ENCODE measurements at places on chromosomes 1 and 21.

DNA sequence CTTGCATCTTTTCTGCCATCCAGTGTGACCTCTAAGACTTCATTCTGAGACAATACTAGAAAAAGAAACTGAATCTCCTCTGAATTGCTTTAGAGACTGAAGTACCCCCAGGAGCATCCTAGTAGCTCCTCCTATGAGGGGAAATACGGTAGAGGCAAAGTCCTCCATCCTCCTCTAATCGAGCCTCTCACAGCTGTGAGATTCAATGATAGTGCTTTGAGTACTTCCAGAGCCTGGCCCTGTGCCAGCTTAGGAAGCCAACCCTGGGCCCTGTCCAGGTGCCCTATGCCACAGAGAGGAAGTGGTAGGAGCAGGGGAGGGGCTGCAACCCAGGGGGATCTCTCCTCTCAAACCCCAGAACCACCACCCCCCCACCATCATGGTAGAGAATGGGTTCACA is 10.7 kb downstream of the RORC start:
- no peak for DNase-seq

GRCh38 chr1:232223183-232223708 is 406.7 kb downstream of the SIPA1L2 start:
- DNase-seq = no peak

DNA sequence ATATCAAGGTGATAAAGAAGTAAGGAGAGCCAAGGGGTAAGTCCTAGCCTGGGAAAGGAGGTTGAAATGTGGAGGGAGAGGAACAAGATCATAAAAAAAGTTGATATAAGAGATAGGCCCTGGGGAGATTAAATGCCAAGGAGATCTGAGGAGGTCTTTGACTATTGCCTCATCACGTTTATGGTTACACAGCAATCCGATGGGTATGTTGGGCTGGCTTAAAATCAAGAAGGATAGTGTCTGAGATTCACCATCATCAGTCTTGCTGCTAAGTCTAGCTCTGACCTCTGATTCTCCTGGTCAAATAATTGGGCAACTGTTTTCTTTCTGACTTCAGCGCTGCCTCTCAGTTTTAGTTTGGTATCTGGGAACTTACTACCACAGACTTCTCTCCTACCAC is 416.3 kb downstream of the GPATCH2 start:
- DNase-seq = no peak

DNA sequence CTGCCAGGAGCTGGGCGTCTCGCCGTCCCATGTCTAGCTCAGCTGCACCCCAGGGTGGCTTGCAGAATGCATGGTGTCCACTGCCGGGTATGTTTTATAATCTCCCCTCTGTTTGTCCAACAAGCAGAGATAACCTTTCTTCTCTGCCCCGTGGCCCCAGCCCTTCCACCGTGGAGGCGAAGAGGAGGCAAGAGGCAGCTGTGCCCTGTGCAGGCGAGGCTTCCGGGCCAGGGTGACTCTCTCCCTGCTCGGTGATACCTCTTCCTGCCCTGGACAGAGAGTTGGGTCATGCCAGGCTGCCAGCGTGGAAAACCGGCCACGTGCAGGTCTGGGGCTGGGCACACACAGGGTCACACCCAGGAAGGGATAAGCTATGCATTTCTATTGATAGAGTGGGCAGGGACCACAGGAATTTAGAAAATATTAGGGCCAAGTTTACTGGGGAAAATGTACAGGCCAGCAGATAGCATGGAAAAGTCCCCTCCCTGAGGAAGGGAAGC is at the start of gene TFF2:
TSS of gene TFF2 (minus strand) at position 68 of the 500 bp plus-strand sequence. CDS start at position 31, 37 bp downstream.
- no peak for DNase-seq

GRCh38 chr21:28773036-28773435 is 219.6 kb downstream of the LTN1 start:
- no peak for DNase-seq

- no peak for DNase-seq
Observed at GRCh38 chr1:40243351-40243750, 4.4 kb upstream of the TMCO2 start.

DNA sequence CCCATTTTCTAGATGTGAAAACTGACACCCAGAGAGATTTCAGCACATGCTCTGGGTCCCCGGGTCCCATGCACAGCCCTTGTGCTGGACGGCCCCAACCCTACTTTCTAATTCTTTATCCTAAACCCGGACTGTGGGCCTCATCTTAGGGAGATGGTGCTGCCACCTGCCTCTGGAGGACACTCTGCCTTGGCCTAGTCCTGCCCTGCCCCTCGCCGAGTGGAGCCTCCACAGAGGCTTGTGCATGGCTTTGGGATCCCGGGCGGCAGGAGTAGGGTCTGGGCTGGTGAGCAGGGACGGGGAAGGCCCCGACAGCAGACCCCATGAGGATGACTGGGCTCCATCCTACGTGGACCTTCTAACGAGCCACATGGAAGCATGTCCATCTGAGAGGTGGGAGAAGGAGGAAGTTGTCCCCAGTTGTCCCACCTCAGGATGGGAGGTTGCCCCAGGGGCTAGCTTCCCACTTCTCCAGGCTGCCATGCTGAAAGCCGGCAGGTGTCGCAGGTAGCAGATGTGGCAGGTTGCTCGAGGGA is 12.4 kb downstream of the MX2 start:
- no peak for DNase-seq

GRCh38 chr1:59124166-59124565 is 172.7 kb upstream of the FGGY start:
- no peak for DNase-seq

DNA sequence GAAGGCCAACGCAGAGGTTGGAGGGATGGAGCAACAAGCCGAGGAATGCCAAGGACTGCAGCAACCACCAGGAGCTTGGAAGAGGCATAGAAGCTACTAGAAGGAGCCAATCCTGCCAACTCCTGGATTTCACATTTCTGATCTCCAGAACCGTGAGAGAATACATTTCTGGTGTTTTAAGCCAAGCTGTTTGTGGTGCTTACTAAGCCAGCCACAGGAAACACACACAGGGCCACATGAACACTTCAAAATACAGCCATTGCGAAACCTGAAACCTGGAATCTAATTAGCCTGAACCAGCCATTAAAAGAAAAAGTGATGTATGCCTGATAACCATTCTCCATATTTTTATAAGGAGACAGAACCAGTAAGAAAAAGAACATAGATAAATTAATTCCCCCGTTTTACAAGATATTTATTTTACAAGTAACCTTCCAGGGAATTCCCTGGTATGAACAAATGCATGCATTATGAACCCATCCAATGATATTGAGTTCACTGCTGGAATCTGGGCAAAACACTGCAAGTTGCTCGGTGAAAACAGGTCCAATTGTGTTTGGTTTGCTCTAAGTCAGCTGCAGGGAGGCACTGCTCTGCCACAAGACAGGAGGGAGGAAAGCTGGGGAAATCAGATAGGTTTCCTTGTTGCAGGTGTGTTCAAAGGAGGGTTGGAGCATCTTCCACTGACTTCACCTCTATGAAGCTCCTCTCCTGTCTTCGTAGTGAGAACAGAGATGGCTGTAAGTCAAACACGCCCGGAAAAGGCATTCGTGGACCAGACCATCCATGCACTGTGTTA is 70.2 kb downstream of the ETS2 start:
- DNase-seq = no peak

DNA sequence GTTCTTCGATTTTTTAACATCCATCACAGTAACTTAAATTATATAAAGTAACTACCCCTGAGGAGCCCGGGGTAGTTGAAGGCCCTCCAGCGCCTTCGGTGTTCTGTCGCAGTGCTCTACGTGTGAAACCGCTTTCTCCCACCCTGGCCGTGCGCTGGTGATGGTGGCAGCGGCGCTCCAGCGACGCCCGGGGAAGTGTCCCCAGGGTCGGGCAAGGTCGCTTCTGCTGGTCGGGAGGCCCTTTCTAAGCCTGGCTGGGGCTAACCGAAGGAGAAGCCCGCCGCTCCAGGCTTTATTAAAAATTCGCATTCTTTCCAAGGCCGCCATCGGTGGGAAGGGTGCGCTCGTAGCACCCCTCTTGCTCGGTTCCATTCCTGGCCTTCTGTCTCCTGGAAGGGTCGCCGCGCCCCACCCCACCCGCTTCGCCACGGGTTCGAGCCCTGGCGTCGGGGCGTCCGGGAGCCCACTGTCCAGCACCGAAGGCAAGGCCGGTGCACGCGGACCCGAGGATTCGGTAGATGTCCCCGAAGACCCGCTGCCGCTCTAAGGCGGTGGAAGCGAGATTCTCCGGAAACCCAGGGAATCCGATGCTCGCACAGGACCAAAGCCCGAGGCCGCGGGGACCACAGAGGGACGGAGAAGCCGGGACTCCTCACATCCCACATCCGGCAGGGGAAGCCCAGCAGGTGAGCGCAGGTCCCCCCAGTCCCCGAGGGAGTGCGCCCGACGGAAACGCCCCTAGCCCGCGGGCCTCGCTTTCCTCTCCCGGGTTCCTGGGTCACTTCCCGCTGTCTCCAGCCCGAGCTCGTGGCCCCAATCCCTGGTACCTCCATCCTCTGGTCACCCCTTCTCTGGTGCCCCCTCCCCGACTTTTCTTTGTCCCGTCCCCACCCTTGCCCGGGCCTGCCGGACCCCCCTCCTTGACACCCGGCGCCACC is 685 bp upstream of the RIPPLY3 start:
- DNase-seq = no peak

- peak; percentile 24 for DNase-seq
Observed at GRCh38 chr1:110554871-110555801, 36.2 kb upstream of the KCNA10 start.

GRCh38 chr1:229409616-229410369 is 24.1 kb downstream of the ACTA1 start:
- DNase-seq = no peak

- no peak for DNase-seq
Observed at GRCh38 chr1:59761443-59761842, 53.3 kb upstream of the HOOK1 start.

DNA sequence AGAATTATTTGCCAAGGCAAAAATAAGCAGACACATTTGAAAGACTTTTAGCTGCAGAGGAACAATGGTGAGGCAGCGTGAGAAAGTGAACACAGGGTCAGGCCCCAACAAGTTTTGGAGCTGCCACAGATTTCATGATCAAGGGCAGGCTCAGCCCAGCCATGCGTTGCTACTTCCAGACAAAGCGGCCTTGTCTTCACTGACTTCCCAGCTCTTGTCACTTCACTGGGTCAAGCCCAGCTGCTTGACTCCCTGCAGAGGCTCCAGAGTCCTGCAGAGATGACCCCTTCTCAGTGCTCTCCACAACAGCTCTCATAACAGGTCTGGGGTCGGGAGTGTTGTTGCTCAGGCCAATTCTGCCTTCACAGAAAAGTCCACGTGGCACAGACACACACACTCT is 35.8 kb downstream of the HHAT start:
- no peak for DNase-seq

DNA sequence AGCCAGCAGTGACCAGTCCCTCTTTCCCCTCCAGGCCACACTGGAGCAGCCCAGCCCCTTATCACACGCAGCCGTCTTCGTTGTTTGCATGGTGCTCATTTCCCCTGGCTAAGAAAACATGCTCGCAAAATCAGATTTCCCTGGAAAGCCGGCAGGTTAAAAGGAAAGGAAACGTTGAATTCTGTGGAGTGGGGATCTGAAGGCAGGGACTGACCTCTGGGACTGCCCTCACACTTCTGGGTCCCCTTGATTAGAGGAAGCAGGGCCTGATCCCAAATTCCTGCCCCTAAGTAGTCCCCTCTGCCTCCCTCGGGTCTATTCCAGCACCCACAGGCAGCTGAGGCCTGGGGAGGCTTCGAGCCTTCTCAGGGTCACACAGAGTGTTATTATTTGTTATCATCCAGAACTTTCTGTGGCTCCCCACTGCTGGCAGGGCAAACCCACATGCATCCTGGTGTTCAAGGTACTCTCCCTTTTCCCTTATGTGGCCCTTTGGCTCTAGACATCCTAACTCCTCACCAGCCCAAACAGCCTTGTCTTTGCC is 125.2 kb upstream of the ZBTB40 start:
- DNase-seq = no peak

- DNase-seq = no peak
Observed at GRCh38 chr1:162740755-162741154, 49.7 kb upstream of the HSD17B7 start.

DNA sequence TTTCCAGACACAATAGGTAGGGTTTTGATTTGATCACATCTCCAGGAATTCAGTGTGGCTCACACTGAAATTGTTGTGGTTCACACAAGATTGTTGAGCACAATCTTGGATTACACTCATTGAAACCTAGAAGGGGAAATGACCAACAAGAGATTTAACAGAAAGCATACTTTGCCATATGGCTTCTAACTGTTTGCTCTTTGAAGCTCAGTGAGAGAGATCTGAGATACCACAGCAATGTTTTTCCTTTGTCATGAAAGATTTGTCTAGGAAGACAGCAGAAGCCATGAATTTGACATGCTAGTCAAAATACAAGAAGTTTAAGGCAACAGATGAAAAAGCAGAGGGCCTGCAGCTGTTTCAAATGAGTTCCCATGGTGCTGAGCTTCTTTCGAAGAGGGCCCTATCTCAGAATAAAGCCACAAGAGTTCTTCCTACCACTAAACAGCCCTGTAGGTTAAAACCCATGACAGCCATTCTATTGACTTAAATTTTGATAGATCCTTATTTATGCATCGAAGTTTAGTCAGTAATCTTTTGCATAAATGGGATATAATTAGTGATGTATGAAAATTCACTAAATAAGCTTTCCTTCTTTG is 650.4 kb downstream of the LTN1 start:
- no peak for DNase-seq

DNA sequence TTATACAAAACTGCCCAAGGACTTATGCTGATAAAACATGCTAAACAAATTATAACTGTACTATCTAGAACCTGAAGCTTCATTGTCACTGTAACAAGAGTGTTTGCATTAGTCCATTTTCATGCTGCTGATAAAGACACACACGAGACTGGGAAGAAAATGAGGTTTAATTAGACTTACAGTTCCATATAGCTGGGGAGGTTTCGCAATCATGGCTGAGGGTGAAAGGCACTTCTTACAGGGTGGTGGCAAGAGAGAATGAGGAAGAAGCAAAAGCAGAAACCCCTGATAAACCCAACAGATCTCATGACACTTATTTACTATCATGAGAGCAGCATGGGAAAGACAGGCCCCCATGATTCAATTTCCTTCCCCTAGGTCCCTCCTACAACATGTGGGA is 100.4 kb downstream of the SPATA6 start:
- no peak for DNase-seq

GRCh38 chr1:219514728-219515127 is 98.2 kb downstream of the ZC3H11B start:
- DNase-seq = no peak

GRCh38 chr1:12620488-12620865 is 2.5 kb upstream of the DHRS3 start:
- no peak for DNase-seq

DNA sequence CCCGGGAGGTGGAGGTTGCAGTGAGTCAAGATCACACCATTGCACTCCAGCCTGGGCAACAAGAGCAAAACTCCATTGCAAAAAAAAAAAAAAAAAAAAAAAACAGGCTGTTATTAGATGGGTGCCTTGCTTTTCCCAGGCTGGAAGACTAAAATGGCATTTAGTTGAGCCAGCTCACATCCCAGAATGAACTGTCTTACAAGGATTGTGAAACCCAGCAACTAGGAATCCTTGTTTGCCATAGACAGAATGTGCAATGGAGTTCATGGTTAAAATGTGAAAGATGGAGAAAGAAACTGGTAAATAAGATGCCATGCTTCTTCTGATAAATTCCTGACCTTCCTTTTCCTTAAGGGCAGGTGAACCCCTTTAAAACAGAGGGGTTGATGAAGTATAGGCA is 215.8 kb upstream of the GREM2 start:
- no peak for DNase-seq

GRCh38 chr1:227928811-227929375 is 18.8 kb downstream of the WNT9A start:
- DNase-seq = no peak

GRCh38 chr1:150233359-150234308 is 2.3 kb downstream of the ANP32E start:
- no peak for DNase-seq
